ENCODE measurements at places on chromosomes 1 and 21.

- no peak for DNase-seq
Measured at GRCh38 chr1:52867087-52867863, 24.7 kb downstream of the ZYG11A start.

DNA sequence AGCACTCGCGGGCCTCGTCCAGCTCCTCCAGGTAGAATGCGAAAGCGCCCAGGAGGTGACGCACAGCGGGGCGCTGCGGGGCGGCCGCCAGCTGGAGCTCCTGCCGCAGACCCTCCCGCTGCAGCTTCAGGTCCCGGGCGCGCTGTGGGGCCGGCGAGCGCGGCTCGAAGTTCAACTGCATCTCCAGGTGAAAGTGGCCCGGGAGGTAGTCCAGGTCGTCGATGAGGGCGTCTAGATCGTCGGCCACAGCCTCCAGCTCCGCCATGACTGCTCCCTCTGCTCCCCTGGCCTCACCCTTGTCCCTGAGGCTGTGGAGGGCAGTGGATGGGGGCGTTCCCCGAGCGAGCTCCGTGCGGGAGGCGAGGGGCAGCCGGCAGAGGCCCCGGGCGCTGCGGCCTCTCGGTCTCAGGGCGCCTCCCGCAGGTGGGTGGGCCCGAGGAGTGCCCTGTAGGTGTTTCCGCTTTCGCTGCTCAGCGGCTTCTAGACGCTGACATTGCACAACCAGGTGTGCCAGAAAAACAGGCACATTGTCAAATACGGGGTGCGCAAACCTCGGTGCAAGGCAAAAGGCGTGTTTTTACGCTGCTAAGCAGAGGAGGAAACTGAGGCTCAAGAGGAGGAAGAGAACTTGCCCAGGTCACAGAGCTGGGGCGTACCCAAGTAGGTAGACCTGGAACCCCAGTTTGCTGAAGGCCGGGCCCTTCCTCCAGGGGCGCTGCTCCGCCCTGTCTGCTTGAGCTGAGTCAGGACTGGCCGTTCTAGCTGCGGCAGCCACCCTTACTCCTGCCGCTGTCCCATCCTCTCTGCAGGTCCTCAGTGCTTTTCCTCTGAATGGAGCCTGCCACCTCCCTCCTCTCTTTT lies at the start of gene TTC22:
Gene TTC22, minus strand, starts transcription at position 425 of the 861 bp plus-strand sequence. Its CDS starts 160 bp downstream, at position 265.
- peak; percentile 27 for DNase-seq

DNA sequence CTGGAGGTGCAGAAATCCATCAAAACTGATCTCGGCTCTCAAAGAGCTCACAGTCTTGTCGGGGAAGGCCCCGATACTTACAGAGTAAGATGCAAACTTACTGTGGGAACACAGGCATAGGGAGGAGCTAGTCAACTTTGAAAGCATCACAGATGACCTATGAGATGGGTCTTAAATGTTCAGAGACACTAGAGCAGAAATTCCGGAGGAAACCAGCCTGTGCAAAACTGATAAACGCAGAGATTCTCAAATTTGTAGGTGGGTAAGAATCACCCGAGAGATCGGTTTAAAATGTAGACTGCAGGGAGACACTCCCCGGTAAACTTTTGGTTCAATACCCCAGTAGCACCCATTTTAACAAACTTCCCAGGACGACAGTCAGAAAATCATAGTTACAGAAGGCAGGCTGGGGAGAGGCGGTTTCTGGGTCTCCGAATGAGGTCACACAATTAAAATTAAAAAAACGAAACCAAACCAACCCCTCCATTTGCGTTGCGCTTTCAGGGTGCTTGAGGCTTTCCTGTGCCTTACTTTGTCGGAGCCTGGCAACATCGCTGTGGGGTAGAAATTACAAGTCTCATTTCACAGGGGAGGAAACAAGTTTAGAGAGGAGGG lies 755 bp upstream of the THRAP3 start:
- peak; percentile 5 for DNase-seq

GRCh38 chr1:155078469-155079209 lies at the start of gene EFNA3:
TSS of gene EFNA3 (plus strand) at chr1:155078837. CDS start at chr1:155078942, 105 bp downstream.
- peak; percentile 50 for DNase-seq

- no peak for DNase-seq
Measured at GRCh38 chr1:15625056-15625917, 8.0 kb downstream of the DDI2 start.

- no peak for DNase-seq
Measured at GRCh38 chr1:150562446-150563339, 13.5 kb downstream of the ADAMTSL4 start.

DNA sequence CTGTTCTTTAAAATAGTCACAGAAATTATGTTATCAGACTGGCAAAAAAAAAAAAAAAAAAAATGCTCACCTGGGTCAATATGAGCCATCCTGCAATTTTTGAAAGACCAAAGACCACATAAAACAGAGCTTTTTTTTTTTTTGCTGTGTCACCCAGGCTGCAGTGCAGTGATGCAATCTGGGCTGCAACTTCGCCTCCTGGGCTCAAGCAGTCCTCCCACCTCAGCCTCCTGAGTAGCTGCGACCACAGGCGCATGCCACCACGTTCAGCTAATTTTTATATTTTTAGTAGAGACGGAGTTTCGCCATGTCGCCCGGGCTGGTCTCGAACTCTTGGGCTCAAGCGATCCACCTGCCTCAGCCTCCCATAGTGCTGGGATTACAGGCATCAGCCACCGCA lies 62.8 kb downstream of the RGS13 start:
- no peak for DNase-seq

GRCh38 chr1:184915463-184916090 lies 58.7 kb downstream of the NIBAN1 start:
- DNase-seq, result no peak

- DNase-seq, result no peak
Measured at GRCh38 chr1:187624812-187625545, 796.2 kb downstream of the PLA2G4A start.

DNA sequence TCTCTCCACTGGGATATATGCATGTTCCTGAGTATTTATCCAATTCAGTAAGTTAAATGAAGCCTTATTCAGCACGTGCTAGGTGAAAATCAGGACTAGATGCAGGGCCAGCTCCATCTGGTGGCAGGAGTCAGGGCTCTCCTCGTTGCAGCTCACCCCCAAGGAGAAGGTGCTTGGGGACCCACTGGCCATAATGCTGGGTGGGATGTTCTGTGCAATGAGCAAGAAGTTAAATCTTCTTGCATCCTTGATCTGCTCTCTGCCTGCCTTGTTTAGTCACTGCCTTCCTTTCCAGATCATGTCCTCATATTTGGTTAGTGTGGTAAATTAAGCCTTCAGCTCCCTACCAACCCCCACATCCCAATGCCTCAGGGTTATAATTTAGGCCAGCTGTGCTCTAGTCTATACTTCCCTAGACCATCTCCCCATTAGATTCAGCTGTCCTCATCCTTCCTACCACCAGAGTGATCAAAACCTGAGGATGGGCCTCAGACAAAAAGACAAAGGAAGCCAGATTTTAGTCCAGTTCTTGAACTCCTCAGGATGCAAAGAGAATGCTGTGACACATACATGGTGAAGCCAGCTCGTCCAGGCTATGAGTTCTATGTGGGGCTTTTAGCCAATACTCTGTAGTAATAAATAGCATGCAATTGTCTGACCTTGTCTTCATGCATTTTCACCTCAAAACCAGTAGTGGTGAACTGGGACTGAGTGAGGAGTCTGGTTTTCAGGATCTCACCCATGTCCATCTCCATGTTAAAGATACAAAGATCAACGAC lies 55.9 kb downstream of the SEC16B start:
- no peak for DNase-seq

- no peak for DNase-seq
Measured at GRCh38 chr1:205272536-205272935, 44.8 kb downstream of the TMCC2 start.

DNA sequence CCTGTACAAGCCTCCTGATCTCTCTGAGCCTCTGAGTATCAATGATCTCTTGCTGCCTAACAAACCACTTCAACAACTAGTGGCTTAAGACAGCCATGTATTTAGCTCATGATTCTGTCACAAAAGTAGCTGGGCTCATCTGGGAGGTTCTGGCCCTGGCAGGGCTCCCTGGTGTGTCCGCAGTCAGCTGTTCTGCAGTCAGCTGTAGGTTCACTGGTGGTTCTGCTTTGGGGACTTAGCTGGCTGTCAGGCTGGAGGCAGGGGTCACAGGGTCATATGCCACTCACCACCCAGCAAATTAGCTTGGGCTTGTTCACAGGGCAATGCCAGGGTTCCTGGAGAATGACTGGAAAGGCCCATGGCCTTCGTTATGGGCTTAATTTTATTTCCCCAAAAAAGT lies 64.8 kb downstream of the DISP3 start:
- no peak for DNase-seq

DNA sequence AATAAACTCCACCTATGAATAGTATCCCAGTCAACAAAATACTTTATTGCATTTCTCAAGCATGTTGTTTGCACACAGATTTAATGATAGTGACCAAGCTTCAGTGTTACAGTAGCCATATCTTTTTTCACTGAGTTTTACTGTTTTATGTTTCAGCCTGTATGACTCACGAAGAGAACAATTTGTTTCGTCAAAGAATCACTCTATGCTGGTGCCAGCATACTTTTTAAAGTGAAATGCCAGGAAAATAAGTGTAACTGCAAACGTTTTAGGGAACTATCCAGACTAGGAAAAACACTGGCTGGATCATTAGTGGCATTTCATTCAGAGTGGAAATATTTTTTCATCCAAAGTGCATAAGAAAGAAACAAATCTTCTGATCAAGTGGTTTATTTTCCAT lies 210.8 kb downstream of the COL11A1 start:
- no peak for DNase-seq

GRCh38 chr1:14876747-14877146 lies 276.8 kb upstream of the TMEM51 start:
- DNase-seq, result no peak

GRCh38 chr1:230768903-230769570 lies 21.8 kb downstream of the CAPN9 start:
- DNase-seq, result no peak

DNA sequence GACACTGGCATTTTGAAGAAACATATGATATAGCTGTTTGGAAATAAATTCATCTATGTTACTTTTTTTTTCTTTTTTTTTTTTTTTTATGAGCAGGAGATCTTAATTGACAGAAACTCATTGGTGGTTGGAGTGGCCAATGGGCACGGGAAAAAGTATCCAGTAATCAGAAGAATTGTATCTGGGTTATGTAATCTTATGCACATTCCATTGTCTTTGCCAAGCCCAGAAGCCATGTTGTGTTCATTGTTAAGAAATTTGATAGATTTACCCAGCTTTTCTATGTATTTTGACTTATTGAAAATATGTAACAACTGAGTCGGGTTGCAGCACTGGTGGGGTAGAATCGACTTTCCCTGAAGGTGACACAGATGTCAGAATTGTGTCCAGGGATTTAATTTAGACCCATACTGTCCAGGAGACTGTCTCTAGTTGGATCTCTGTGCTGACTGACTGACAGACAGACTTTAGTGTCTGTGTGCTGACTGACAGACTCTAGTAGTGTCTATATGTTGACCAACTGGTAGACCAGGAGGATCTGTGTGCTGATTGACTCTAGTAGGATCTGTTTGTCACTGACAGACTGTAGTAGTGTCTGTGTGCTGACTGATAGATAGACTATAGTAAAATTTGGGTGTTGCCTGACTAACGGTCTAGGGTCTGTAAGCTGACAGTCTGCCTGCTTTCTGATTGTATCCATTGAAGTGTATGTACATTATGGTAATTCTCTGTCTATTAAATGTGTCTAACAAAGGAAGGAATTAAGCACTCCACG lies 12.3 kb upstream of the C4BPB start:
- no peak for DNase-seq

DNA sequence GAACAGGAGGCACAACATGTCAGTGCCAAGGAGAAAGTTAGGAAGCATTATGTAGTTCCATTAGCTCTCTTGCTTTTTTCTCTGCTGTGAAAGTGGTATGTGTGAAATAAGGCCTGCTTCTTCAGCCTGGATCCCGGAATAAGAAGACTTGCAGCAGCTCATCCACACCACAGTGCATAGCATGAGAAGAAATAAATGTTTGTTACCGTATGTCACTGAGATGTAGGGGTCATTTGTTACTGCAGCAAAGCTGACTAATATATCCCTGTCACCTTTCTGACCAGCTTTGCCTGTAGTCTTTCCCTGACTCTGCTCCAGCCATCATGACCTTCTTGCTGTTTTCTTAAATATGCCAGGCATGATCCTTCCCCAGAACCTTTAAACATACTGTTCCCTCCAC lies 20.5 kb upstream of the MCOLN3 start:
- DNase-seq, result no peak

DNA sequence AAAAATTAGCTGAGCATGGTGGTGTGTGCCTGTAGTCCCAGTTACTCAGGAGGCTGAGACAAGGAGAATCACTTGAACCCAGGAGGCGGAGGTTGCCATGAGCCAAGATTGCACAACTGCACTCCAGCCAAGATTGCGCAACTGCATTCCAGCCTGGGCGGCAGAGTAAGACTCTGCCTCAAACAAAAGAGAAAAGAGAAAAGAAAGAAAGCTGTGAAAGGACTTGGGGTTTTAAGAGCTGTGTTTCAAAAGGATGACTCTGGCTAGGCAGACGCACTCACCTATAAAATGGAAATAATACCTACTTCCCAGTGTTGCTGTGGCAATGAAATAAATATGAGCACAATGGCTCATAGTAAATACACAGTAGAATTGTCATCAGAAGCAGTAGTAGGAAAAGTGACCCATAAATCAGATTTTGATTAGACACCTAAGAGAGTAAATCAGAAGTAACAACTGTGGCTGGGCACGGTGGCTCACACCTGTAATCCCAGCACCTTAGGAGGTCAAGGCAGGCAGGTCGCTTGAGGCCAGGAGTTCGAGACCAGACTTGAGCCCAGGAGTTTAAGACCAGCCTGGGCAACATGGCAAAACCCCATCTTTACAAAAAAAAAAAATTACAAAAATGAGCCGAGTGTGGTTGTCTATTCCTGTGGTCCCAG lies 45.9 kb upstream of the PUM1 start:
- no peak for DNase-seq

DNA sequence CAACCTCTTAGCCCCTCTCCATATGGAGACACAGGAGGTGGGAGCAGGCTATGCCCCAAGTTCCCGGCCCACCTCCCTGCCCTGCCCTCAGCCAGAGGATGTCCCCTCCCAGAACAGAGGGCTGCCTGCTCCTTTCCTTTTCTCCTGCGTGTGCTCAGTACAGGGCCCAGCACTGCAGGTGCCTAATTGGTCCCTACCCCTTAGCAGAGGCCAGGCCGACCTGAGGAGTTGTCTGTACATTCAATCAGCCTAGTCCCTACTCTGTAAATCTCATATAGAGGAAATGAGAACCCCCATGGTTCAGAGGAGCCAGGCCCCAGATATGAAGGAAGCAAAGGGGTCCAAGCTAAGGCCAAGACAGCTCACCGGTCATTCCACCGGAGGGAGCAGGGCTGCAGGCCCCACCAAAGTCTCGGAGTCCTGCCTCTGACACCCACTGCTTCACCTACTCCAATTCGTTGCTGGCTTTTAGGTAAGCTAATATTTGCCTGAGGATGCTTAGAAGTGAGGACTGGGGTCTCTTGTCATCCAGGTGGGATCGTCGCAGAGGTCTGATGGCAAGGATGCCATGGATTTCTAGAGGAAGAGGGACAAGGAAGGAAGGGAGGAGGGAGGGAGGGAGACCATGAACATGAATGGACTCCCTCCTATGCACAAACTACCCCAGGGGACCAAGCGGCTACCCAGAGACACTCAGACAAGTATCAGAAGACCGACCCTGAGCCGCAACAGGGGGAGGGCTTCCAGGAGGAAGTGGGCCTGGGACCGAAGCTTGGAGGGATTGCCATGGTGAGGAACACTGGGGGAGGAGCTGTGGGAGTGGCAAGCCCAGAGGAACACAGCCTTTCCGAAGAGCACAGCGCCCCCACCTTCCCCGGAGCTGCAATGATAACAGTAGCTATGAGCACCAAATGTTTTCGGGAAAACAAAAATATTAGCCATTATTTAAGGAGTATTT lies 30.4 kb upstream of the FOXO6 start:
- no peak for DNase-seq
